ENCODE measurements at places on chromosomes 5 and 9.

GRCh38 chr5:169265888-169266287, 35.1 kb downstream of the SLIT3 start:
- no peak for DNase-seq

- no peak for DNase-seq
Observed at GRCh38 chr5:75964008-75964407, 119.2 kb upstream of the SV2C start.

DNA sequence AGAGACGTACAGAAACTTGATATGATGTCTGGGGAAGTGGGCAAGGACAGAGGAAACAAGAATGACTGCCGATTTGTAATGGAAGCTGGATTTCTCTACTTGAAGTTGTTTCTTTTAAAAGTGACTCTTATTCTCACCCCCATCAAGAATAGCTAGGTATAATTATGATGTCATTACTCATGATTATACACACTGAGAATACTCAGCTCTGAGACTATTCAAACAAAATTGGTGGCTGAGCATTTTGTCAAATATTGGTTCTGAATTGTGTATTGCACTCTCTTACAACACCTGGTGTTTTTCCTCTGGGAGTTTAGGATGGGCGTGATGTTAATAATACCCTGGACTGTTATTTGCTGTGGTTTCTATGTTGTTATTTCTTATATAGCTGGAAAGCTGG, 46.3 kb downstream of the MAST4 start:
- DNase-seq: peak; percentile 65

GRCh38 chr9:37144762-37145161, 24.4 kb downstream of the ZCCHC7 start:
- DNase-seq: no peak

GRCh38 chr5:17748201-17748600, 113.9 kb downstream of the TAF11L14 start:
- no peak for DNase-seq

- no peak for DNase-seq
Observed at GRCh38 chr5:35835796-35836742, 20.6 kb upstream of the IL7R start.

GRCh38 chr9:104772714-104773510, 9.0 kb downstream of the NIPSNAP3B start:
- DNase-seq: no peak

DNA sequence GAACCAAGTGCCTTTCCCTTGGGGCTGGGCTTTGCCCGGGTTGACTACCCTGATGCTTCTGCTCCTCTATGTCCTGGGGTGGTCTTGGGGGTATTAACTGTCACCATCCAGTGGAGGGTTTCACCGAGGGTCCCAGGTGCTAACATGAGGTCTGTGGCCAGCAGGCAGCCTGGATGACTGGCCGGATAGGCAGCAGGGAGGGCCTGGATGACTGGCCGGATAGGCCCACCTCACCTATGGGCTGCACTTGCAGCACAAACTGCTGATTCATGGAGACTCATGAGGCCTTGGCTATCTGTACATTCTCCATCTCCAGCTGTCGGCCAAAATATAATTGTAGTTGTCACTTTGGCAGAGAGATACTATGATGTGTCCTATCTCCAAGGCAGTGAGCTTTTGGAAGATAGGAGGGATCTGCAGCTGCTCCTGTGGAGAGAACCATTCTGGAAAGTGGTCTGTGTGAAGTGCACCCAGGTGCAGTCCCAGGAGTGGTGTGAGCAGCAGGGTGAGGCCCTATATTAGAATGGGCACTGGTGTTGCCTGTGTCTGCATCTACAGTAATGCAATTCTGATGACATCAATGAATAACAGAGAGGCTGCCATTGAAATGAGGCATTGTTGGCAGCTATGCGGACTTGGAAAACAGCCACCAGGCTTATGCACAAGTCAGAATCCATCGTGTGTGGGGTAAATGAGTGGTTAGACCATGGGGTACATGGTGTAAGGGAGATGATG, 26.3 kb upstream of the CDKN2AIPNL start:
- DNase-seq: no peak

DNA sequence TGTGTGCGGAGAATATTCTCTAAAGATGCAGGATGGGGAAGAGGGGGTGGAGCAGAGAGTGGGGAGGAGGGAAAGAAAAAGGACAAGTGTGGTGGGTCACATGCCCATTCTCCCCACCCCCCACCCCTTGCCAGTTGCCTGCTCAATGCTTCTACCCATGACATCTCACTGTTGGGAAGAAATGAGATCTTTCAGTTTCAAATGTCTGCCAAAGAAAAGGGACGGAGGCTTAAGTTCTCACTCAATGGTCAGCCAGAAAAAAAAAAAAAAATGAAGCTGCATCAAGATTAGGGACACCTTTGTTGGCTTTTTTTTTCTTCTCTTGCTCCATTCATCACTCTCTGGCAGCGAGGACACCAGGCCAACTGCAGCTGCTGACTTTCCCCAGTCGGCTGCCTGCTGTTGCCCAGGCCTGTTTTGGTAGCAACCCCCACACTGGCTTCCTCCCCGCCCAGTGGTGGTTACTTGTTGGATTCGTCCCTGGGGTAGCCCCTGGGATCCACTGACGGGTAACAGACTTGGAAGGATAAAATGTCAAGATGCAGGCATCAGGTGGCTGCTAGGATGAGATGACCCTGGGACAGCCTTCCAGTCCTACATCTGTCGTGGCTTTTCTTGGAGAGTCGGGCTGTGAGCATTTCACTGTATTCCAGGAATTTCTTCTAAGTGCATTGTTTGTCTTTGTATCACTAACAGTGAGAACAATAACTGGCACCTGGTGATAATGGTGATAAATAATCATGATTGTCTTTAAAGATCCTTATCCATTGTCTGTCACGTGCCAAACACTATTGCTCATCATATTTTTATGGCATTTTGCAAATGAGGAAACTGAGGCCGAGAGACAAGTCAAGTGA, 9.1 kb downstream of the WWC1 start:
- DNase-seq: no peak

DNA sequence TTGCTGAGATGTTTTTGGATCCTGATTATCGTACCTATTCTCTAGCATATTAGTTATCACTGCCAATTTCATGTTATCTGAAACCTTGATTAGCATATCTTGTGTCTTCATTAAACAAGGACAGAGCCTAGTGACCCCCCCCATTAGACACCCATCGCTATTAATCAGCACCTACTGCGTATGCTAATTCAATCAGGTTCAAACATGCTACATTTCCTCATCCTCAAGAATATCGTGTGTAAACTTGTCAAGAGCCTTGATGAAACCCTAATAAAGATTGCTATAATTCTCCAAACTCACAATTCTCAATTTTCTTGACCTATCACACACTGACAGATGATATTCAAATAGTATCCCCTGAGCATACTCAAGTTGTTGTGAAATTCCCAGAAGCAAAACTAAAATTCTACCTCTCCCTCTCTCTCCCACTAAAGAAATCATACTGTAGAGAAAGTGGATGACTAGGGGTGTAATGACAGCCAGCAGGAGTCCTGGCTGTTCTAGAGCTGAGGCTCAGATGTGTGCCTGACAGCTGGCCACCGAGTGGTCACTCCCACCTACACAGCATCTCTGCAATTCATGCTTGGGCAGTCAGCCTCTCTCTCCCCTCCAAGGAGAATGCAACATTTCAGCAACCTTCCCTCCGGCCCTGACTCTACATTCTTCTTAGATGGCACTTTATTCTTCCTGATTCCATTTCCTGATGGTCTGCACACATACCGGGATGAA, 9.2 kb upstream of the ZNF354A start:
- no peak for DNase-seq

- no peak for DNase-seq
Observed at GRCh38 chr9:23582836-23583235, 243.2 kb downstream of the ELAVL2 start.

GRCh38 chr5:180126716-180127681, 55.4 kb upstream of the RNF130 start:
- DNase-seq: no peak

DNA sequence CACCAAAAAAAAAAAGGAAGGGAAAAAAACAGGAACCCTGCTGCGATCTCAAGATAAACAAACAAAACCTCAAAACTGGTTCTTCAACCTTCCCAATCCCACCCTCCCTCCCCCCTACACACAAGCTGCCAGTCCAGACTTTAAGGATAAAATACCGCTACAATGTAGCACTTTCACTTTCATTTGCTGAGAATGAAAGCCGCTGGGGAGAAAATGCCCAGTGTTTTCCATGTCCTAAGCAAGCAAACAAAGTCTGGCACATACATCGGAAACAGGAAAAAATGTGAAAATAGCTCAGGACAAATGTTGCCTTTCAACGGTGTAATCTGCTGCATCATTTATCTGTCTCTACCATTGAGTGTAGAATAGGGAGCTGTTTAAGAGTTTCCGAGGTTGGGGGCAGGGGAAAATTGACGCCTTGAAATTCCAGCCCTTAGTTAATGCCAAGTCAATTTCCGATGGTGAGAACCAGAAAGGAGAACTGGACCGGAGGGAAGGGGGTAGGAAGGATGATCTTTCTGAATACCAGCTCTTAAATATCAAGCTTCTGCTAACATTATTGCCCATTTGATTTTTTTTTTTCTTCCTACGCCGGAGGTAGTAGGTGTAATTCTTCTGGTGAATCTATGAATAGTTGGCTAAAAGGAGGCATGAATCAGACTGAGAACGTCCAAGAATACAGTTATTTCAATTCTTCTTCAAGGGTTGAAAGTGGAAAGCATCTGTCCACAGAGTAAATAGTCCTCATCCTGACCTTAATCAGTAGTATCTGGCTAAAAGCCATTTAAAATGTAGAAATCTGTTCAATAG, 1.2 kb upstream of the ADAMTS6 start:
- DNase-seq: peak; percentile 44

GRCh38 chr5:55857247-55857640, 6.1 kb downstream of the IL31RA start:
- DNase-seq: no peak

- no peak for DNase-seq
Observed at GRCh38 chr9:130728721-130729120, 35.1 kb downstream of the EXOSC2 start.

Measured in NCI-H1105 treated with DMSO at 0.1 percent for 48 hours (cell line).